ENCODE measurements at places on chromosomes 4 and X. TPM values are rescaled to one million over a fixed set of nuclear protein-coding genes. Genes with fewer than 3 reads are reported as not detected.

ETDA gene
- total RNA-seq = not detected

ARHGEF6 gene
- total RNA-seq = 75.0 TPM

GPRASP1 gene
- 68.5 TPM for total RNA-seq

MAGEB2 gene
- not detected for total RNA-seq

CXCL8 gene
- 1.1 TPM for total RNA-seq

SATL1 gene
- not detected for total RNA-seq

BGN gene
- total RNA-seq = not detected

RIBC1 gene
- total RNA-seq = 1.9 TPM

USP51 gene
- total RNA-seq = 4.6 TPM

BCAP31 gene
- total RNA-seq = 118 TPM

NLGN3 gene
- 2.7 TPM for total RNA-seq

SOWAHD gene
- 2.0 TPM for total RNA-seq

FAM200B gene
- total RNA-seq = 38.5 TPM

SLC10A6 gene
- 0.25 TPM for total RNA-seq

ZBTB33 gene
- 34.4 TPM for total RNA-seq

PNMA6F gene
- total RNA-seq = not detected

CRLF2 gene
- total RNA-seq = not detected

RHOXF2B gene
- not detected for total RNA-seq

HMX1 gene
- not detected for total RNA-seq

GPC3 gene
- not detected for total RNA-seq
